Right lung (tissue), 10 donors: ENCODE measurements at places on chromosomes 6 and 20. TPM values are rescaled to one million over a fixed set of nuclear protein-coding genes. Genes with fewer than 3 reads are reported as not detected.
A peak's percentile ranks its signal among the peaks of the same experiment; 100 is the strongest.

Gene EPPIN
- 0.24 TPM for polyA plus RNA-seq

Gene BPI
- 2.2 TPM for polyA plus RNA-seq

Gene RPL10A
- 2,655 TPM for polyA plus RNA-seq

Gene ADGRB3
- polyA plus RNA-seq = 15.0 TPM

- no peak for DNase-seq
These were observed 622.6 kb upstream of the SLC35B3 start for GRCh38 chr6:9057937-9058336.

DNA sequence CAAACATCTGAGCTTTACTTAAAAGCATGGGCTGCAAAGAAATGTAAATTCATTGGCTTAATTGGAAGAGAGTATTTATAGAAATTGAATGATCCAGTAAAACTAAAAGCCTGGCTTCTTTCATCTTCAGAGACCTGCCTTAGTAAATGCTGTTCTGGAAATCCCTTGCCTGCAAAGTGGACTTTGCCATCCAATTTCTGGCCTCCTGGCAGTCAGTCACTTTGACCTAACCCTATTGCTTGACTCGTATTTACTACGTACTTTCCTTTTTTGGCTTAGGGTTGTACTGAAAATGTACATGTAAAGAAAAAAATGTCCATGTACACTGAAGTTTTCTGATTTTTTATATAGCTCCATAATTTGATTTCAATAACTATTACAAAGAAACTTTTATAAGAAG is 47.1 kb downstream of the E2F3 start:
- no peak for DNase-seq

DNA sequence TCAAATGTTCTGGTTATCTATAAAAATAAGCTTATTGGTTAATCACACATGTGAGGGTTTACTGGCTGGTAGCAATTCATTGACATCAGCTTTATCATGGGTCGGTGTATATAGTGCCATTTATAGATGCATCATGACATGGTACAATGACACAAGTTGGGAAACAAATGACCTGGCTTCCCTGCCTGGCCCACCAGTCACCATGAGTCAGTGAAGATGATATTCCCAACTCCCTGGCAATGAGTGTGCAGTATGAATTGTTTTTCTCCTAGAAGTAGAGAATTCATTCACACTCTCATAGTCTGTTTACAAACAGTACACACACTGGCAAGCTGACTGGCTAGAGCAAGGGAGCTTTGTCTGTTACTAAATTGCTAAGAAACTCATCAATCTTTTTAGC is 37.2 kb upstream of the CALHM6 start:
- DNase-seq = no peak

DNA sequence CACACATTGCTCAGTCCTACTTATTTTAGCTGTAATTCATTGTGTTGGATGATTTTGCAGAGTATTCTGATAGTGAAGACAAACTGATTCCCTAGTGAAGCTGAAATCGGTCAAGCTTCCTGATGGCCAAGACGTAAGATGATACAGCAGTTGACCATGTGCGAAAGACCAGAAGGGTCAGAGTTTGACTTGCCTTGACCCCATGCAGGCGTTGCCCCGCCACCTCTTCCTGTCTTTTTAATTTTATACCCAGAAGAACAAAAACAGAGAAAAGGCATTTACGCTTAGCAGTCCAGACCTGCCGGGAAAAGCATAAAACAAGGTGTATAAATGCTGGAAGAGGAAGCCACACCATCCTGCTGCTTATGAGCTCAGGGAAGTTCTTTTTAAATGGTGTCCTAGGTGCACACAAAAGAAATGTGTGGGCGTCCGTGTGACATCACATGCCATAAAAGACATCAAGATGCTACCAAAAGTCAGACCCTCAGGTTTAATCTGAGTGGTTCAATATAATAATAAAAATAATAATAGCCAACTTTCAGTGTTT is 32.2 kb downstream of the TSHZ2 start:
- no peak for DNase-seq

GRCh38 chr20:25041813-25042530 is 16.0 kb downstream of the ACSS1 start:
- DNase-seq = no peak

- DNase-seq = no peak
These were observed 132.7 kb upstream of the F13A1 start for GRCh38 chr6:6453186-6453585.

DNA sequence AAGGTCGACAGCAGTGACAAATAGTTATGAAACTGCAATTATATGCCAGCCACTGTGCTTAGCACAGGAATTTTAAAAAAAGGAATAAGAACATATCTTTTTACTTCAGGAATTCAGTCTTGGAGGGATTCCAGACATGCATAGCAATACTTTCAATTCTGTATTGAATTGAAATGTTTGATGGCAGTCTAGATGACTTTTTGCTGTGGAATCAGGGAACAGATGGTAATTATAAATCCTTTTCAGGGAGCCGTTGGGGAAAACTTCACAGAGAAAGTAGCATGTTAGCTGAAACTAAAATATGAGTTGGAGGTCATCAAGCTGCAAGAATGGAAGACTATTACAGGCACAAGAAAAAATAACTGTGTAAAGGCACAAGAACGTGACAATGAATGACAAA is 74.8 kb downstream of the IMPG1 start:
- DNase-seq = no peak

DNA sequence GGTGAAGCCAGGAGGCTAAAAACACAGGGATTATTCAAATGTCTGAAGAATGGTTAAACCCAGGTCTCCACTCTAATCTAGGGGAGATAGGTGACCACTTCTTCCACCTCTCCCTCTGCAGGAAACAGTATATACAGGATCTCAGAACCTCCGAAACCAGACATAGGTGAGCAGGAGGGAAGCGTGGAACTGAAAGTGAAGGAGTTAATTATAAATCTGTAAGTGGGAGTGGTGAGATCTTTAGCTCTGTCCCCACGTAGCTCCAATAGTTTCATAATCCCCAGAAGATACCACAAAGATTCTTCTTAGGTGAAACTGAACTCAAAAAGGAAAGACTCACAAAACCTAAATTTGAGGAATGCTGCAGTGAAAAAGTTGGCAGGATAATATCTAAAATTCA is 76.8 kb downstream of the THEMIS start:
- no peak for DNase-seq

DNA sequence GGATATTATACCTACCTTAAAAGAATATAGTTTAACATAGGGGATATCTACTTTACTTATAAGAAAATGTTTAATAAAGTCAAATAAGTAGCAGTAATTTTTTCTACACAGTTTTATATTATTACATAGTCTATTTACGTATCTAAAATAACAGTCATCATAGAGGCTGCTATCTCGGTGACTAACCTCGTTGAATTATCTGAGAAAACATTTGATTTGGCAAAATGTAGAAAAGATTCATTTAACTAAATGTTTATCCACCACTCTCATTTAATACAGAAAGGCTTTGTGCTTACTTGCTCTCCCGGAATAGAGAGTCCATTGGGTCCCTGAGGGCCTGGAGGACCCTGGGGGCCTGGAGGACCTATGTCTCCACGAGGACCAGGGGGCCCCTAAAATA is 103.6 kb downstream of the COL12A1 start:
- DNase-seq = no peak

DNA sequence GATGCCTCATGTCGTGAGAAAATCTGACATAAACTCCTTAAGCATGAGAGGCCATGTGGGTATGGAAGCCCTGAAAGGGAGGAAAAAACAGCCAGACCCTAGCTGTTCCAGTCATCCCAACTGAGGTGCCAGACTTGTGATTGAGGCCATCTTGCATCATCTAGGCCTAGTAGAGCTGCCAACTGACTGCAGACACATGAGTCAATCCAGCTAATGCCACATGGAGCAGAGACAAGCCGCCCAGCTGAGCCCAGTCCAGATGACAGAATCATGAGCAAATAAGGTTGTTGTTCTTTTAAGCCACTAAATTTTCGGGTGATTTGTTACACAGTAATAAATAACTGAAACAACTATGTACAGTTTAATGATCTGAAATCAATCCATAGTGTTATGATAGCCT is 680.9 kb downstream of the MAFB start:
- no peak for DNase-seq

DNA sequence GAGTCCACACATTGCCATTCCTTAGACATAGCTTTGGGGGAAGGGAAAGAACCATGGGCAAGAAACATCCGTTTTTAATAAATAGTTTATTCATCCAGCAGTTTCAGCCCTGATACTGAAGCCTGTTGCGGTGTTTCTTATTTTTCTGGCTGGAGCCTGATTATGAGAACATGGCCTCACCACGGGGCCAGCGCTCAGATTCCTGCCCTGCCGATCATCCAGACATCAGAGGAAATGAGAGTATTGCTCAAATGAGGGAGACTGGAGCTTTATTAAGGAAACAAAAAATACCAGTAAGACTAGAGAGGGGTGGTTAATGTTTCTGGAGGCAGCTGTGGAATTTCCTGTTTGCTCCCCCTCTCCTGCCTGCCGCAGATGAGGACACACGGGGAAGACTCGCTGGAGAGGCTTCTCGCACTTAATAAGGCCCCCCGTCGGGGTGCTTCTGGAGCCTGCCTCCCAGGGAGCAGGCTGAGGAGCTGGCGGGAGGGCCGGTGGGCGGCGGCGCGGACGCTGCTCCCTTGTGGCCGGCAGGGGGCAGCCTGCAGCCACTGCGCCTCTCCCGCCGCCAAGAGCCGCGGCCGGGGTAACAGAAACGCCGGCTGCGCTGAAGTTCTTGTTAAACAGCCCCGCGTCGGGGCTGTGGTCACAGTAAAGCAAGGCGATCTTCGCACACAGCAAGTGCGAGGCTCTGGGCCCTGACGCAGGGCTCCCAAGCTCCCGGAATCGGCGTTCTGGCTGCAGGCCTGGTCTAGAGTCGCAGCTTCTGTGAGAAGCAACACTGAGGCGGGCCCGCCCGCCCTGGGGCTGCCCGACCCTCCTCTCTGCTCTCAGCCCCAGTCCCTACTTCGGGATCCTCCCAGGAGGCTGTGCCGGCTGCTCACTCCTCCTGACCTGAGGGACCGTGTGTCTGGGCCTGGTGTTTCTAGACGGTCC is 17.5 kb downstream of the LEMD2 start:
- peak; percentile 89 for DNase-seq

DNA sequence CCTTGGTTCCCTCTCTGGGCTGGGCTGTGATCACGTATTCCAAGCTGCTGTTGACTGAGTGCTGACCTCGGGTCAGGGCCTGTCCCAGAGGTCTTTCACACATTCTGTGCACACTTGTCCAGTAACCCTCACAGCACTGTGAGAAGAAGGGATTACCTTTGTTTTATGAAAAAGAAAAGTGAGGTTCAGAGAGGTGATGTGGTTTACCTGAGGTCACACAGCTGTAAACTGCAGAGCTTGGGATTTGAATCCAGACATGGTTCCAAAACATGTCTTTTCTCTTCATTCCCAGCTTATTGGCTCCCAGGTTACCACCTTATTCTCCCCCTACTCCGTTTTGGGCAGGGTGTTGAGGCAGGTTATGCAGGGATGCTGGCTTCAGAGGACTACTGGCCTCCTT is 28.4 kb upstream of the CDH22 start:
- DNase-seq = no peak

- DNase-seq = no peak
These were observed 199.2 kb downstream of the ALDH8A1 start for GRCh38 chr6:134750669-134751068.

DNA sequence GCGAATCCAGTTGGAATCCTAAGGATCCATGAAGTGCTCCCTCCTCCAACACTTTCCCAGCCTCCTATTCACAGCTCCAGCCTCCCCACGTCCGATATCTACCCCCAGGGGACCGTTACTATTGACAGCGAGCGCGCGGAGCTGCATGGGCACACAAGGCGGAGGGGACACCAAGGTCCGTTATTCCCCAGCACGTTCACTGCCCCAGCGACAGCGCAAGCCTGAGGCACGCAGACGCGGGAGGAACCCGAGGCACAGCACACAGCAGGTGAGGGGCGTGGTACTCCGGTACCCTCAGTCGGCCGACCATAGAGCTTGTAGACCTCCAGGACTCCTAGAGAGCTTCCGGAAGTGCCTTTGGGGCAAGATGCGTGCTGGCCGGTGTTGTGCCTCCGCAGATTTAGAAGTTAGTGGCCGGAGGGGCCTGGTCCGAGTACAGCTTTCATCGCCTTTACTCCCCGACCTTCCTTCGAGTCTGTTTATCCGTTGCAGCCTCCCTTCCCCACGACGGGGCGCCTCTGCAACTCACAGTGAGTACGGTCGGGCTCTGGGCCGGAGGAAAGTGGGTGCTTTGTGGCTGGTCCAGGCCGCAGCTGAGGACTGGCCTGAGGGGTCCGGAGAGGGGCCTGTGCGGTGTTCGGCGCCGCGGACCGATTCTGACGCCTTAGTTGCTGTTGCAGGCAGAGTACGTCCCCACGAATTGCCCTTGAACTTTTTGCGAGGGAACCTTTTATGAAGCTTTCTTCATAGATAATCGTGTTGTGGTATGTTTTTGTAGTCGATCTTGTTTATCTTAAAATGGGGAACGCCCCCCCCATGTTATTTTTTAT is at the start of gene ZKSCAN8:
Gene ZKSCAN8 (plus strand): TSS at position 384 of the 830 bp plus-strand sequence. CDS start 6,525 bp downstream, outside the sequence.
- peak; percentile 85 for DNase-seq

GRCh38 chr20:23315099-23315498 is 35.5 kb upstream of the NXT1 start:
- DNase-seq = no peak

- no peak for DNase-seq
These were observed 1.1 kb downstream of the DDAH2 start for GRCh38 chr6:31727717-31728671.
